Activated T-cell treated with anti-CD3 and anti-CD28 coated beads, Interleukin-2, amount 50 U/mL, for 4 hours (primary cell): ENCODE measurements at places on chromosomes 3 and 15.

DNA sequence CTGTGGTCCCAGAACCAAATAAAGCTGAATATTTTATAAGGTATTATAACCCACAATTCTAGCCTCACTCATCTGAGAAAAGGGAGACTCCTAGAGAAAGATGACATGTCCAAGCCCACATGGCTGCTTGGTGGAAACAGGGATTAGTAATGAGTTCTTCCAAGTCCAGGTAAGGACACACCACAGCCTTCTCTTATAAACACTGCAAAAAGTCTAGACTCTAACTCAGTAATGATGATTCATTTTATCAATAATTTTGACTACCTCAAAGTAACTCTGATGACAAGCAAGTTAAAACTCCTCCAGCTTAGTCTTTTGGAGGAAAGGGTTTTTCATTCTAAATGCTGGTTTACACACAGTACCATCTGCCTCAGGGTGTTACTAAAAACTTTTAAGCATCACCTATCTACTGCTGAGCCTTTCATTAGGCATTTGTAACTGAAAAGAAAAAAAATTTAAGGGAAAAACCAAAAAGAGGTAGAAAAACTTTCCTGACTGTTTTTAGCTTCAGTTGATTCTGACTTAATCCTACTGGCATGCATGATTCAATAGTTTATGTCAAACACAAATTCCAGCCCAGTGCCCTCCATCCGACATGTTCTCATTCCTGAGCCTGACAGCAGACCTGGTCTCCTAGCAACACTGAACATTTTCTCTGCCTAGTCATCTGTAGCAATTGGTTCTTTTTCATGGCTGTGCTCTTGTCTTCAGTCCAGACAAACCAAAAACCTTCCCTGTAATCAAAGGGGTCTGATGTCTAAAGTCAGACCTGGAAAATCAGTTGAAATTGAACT is 43.9 kb downstream of the P3H2 start:
- no peak for DNase-seq

DNA sequence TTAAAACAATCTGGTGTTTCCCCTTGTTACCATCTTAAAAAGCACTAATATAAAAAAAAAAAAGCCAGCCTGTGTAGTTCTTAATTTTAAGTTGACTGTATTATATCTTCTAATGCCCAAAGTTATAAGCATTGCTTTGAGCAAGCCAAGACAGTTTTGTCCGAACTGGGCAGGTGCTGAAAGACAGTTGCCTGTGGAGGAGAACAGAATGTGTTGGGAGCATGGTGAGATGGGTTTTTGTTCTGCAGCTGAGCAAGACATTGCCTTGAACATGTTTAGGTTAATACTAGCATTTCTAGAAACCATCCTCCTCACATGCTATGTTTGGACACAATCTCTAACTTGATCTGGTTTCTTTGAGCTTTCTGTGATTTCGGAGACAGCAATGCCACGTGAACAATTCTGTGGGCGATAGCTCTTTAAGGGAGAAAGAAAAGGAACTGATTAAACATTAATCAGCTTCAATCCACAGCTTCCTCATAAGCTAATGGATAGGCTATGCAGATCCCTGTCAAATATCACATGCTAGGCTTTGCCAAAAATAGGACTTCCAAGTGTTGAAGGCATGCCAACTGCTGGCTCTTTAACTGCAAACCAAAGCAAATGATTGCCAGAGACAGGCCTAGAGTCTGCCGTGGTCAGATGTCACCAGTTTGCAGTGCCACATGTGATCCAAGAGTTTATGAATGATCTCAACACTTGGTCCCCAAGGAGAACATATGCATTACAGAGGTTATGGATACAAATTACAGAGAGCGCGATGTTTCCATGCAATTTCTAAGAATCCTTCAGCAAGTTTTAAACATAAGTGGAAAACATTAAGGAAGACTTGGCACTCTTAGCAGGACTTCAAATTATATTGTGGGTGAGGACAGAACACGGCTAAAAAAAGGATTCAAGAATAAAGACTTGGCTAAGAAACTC is 428.1 kb downstream of the ROBO2 start:
- no peak for DNase-seq

- no peak for DNase-seq
These were observed 1.5 kb upstream of the ATR start for GRCh38 chr3:142580061-142580423.

DNA sequence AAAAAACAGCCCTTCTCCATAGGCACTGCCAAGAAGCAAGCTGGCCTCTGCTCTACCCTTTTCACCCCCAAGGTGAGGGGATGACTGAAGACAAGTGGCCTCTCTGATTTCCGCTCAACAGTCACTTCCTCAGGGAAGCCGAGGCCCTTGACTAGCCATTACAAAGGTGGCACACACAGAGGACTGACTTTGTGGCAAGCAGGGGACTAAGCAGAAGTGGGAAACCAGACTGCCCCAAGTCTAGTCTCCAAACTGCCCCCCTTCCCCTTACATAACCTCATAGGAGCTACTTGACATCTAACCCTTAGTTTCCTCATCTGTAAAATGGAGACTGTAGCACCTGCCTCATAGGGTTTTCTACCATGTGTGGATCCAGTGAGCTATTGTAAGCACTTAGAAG is 118.9 kb downstream of the FOXP1 start:
- no peak for DNase-seq

GRCh38 chr3:127524296-127524896 is 66.1 kb downstream of the TPRA1 start:
- DNase-seq, result no peak

DNA sequence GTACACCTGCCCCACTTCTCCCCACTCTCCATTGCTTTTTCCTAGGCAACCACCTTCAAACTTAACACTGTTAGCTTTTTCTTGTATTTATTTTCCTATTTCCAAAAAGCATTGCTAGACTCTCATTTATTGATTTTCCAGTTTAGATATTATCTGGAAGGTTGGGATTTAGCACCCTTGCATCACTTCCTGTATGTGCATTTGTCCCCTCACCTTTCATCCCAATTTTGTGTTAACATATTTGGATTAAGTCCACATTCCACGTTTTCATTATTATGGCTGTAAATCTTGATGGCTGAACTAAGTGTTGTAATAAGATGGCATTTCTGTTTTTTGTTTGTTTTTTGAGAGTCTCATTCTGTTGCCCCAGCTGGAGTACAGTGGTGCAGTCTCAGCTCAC is 109.7 kb downstream of the TBC1D2B start:
- no peak for DNase-seq

DNA sequence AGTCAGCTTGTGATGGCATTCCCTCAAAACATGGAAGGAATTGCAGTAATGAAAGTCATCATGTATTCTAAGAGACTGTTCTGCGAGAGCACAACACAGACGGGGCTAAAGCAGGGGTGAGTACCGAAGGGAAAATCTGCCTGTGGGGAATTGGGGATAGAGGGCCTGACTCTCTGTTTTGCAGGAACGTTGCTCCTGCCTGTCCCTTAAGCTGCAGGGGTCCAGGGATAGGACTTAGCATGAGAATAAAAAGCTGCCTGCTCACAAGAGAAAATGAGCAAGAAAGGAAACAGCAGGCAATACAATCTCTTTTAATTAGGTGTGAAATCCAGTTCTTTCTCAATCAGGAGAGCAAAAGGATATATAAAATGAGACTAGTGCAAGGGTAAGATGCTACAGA is 62.2 kb downstream of the TIGIT start:
- DNase-seq, result no peak

- DNase-seq, result no peak
These were observed 10.2 kb upstream of the C15orf61 start for GRCh38 chr15:67510597-67511190.

- DNase-seq, result no peak
These were observed 25.6 kb downstream of the TIGIT start for GRCh38 chr3:114319453-114319852.

GRCh38 chr3:48851407-48851806 is 3.7 kb upstream of the PRKAR2A start:
- no peak for DNase-seq

DNA sequence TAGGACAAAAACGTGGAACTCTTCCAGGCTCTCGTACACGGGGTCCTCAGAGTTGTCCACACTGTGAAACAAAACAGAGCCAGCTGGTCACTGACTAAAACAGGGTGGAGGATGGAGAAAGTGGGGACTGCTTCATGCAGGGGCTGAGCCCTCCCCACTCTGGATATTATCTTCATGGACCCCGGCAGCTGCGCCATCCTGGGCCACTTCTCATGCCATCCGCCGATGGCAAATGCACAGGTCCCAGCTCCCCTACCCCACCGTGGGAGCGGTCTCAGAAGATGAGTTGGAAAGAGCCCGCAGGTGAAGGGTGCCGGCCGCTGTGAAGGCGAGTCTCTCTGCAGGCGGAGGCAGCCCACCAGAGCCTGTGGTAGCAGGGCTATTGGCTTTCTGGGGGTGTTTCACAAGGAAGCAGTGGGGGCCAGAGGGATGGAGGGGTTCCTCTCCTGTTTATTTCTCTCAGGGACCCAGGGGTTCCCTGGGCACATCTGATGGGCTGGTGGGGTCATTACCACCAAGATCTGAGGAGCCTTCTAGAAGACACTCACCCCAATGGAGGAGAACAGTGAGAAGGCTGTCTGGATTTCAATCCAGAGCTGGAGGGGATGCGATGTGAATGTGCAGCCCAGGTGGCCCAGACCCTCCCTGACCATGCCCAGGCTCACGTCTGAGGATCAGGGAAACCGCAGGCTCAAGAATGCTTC is 177.3 kb downstream of the KLF13 start:
- DNase-seq, result no peak

DNA sequence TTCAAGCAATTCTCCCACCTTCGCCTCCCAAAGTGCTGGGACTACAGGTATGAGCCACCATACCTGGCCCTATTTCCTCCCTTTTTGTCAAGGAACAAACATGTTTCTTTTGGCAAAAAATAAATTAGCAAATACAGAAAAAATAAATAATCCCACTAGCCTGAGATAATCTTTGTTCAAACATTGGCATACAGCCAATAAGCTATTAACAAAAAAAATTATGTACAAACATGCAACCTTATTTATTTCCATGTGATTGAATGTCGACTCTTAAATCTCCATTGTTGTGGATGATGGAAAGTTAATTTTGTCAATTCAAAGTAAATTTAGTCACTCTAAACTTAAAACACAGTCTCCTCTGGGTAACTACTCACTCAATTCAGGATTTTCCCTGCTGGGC is 18.3 kb upstream of the IL16 start:
- no peak for DNase-seq

GRCh38 chr3:14305324-14305723 is 97.1 kb upstream of the SLC6A6 start:
- DNase-seq, result no peak

DNA sequence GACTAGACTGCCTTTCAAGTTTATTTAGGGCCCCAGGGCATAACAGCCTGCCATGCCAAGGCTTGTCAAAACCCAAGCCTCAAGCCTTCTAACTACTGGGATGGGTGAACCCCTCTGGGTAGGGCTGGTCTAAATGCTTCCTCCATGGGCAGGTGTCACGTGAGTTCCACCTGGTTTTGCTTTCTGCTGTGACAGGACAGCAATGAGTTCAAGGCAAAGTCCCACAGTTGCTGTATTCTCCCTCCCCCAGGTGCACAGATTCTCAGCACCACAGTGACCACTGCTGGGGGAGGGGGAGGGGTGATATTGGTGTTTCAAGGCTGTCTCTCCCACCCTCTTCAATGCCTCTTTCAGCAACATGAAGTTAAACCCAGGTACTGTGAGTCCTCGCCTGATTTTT is 46.9 kb upstream of the UBE2Q2 start:
- DNase-seq, result no peak

- DNase-seq, result no peak
These were observed 3.4 kb upstream of the HHLA2 start for GRCh38 chr3:108292905-108293328.

- DNase-seq, result no peak
These were observed 273.9 kb downstream of the ADAMTSL3 start for GRCh38 chr15:83927704-83928391.

- no peak for DNase-seq
These were observed 43.5 kb downstream of the RAB8B start for GRCh38 chr15:63232943-63233342.

DNA sequence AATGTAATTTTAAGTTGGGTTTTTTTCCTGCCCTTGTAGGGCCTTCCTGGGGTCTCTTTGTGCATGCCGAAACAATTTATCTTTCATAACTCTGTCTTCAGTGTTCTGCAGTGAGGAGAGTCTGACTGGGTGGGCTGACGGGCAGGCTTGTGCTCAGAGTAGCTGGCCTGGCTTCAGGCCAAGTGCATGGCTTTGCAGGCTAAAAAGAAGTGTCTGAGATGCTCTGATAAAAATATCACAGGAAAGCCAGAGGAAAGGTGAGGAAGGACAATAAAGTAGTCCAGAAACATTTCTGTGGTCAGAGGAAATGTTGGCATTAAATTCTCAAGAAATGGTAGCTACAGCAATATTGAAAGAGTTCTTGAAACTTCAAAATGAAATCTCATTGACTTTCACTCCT is 25.5 kb downstream of the ST3GAL6 start:
- DNase-seq, result no peak

GRCh38 chr3:150736903-150737832 is 25.8 kb downstream of the SIAH2 start:
- no peak for DNase-seq

GRCh38 chr15:38941399-38941953 is 376.9 kb upstream of the RASGRP1 start:
- no peak for DNase-seq

DNA sequence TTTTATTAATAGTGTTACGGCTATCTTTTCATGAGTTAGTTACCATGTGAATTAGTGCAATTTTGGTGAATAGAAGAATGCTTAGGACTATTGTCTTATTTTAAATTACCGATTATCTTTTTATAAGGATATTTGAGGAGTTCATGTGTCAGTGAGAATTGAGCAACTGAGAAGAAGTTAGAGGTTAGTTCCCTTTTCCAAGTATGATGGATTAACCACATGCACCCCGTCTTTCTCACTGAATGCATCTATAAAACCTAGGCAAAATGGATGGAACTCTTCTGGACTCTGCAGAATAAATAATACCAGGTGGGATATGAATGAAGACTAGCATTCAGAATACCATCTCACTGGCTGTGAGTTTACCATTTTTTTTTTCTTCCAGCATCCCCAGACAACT is 74.3 kb downstream of the TCF12 start:
- DNase-seq, result no peak

DNA sequence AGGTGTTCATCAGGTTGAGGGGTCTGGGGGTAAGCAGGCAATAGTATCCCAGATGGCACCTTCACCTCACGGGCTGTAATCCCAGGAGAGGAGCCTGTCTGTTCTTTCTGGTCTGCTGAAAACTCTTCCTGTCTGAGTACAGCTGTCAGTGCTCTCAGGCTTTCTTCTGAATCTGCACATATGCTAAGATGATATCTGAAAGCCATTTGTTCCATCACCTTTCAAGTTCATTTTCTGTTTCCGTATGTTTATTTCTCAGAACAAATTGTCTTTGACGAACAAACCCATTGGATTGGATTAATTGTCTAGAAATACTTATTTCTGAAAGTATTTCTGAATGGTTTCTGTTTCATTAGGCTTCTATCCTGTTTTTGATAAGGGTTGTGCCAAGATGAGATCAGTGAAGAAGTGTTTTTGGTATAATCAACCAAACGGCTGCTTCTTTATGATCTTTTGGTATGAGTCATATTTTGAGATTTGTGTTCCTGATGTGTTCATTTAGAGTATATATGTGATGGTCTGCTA is 13.3 kb downstream of the ZNF592 start:
- DNase-seq, result no peak
